ENCODE measurements at places on chromosomes 7 and 10. TPM values are rescaled to one million over a fixed set of nuclear protein-coding genes. Genes with fewer than 3 reads are reported as not detected.

DNA sequence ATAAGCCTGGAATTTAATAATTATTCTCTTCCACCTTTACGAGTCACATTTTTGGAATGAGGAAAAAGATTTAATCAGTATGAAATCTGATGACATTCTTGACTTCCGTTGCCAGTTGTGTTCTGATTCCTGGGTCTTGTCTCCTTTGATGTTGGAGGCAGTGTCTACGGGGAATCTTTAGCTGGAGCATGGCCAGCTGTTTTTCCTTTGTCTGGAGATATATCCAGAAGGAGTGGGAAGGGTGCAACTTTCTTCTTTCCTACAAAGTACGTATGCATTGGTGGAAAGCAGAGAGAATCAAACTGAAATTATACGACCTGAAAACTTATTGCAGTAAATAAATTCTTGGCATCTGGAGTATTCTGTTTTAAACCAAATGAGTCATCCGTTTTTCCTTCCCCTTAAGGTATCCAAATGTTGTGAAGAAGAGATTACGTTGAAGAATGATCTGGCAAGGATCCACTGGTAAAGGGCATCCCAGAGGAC lies 6.9 kb upstream of the GNG11 start:
- peak; percentile 63 for DNase-seq

The ZNF273 gene
- 4.1 TPM for polyA plus RNA-seq

The PLEKHA8 gene
- 4.5 TPM for polyA plus RNA-seq

DNA sequence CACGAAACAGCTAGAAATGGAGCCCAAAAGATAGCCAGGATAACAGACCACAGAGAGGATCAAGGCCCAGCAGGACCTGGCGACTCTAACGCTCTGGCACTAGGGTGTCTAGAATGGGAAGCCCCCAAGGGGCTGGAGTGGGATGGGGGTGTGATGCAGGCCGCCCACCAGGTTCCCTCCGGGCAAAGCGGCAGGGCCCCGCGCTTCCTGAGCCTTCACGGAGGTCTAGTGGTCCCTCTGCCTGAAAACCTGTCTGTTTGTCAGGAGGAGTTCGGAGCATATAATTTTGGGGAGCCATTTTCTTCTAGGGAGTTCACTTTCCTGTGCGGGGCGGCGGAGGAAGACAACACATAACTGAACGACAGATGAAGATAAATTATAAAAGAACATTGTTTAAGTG lies 48.2 kb upstream of the FXYD4 start:
- no peak for DNase-seq

The MET gene
- 25.3 TPM for polyA plus RNA-seq

DNA sequence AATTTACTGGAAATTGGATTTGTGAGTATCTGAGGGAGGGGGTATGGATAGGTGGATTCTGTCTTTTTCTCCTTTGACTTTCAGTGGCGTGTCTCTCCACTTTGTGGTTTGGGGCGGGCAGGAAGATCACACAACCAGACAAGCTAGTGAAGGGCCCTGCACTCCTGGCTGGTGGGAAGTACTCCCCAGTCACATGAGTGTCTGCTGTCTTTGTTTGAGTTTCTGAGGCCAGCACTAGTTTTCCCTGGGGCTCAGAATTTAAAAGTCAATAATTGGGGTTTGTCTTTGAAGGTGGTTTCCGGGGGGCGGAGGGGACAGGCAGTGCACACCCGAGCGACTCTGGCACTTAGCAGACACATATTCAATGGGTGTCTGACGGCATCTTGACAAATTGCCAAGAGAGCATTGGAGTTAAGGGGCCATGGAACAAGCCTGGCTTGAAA lies 120.1 kb downstream of the WDFY4 start:
- DNase-seq: no peak

The KLLN gene
- 0.56 TPM for polyA plus RNA-seq

- peak; percentile 67 for DNase-seq
Observed at GRCh38 chr7:137547485-137547884, 204.0 kb upstream of the PTN start.

DNA sequence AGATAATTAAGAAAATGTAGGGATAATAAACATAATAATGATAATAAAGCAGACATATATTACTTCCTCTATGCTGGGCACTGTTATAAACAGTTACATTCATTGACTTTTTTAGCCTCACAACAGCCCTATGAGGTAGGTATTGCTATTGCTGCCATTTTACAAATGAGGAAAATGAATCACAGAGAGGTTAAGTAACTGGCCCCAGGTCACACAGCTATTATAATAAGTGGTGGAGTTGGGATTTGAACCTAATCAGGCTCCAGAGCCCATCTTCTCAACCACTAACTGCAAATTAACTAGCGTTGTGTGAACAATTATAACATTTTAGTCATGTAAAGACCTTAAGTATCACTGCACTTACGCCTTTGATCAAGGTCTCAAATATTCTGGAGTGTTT lies 62.5 kb upstream of the PIK3CG start:
- no peak for DNase-seq

The NODAL gene
- polyA plus RNA-seq: not detected

Measured in GM23248 (cell line).